ENCODE measurements at places on chromosomes 6 and 20.

GRCh38 chr20:12875510-12875909 lies 133.3 kb upstream of the SPTLC3 start:
- no peak for DNase-seq

DNA sequence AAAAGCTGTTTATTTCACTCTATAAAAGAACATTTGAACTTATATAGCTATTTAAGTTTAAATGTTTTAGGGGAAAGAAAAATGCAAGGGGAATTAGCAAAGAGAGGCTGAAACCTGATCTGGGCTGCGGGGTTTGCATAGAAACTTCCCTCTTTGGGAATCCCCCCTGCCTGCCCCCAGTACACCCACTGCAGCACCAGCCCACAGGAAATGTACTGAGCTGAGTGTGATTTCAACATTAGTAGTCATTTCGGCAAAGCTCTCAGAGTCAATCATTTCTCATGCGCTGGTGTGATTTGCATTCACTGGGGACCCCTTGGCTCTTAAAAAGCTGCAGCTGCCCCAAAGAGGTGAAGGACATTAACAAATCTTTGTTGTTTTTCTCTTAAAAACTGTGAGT lies 859.4 kb downstream of the MAFB start:
- no peak for DNase-seq

DNA sequence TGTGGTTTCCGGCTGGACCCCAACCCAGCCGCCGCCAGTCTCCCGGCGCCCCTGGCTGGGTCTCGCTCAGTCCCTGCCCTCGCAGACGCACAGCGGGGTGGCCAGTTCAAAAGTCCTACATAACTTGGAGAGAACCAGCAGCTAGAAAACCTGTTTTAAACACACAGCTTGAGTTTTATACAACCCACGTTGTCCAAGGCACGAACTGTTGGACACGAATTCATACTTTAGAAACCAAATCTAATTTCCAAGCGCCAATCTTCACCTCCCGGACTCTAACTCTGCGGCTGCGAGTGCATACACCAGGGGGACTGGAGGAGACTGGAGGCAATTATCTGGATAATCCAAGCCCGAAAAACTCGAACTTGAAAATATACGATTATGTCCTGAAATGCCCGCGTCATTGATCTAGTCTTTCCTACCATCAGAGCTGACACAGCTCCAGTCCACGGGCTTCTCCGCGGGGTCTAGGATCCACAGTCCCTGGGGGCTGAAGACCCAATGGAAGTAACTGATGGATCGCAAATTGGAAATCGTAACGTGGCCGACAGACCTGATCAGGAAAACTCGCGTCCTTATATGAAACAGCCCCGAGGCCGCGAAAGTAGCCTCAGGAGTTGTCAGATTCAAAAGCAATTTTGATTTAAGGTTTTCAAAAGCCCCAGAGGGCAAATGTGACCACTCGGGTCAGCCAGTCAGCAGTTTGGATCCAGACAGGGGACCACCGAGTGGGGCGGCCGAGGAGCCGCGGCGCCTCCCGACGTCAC lies 843 bp upstream of the HEY2 start:
- no peak for DNase-seq

GRCh38 chr6:47478233-47479139 lies 897 bp downstream of the CD2AP start:
- peak; percentile 34 for DNase-seq

DNA sequence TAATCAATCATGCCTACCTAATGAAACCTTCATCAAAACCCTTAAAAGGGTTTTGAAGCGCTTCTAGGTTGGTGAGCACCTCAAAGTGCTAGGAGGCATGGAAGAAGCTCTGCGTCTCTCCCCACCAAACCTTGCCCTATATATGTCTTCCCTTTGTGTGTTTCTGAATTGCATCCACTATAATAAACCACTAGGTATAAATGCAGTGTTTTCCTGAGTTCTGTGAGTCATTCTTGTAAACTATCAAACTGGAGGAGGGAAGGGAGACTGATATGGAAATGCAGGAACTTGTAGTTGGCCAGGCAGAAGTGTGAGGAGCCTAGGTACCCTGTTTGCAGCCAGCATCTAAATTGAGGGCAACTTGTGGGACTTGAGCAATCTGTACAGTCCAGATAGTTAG lies 698.8 kb downstream of the DOK5 start:
- no peak for DNase-seq

DNA sequence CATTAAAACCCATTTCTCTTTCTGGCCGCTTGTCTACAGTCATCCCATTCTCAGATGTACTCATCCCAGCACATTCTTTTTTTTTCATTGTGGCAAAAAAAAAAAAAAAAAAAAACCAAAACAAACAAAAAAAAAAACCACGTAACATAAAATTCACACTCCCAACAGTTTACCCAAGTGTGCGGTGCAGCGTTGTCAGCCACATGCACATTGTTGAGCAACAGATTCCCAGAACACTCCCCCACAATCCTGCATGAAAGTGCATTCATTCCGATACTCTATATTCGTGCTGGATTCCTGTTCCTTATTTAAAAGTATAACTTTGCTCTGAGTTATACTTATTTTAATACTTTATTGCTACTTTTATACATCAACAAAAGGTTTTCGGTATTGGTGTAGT lies 96.0 kb downstream of the SASH1 start:
- no peak for DNase-seq

DNA sequence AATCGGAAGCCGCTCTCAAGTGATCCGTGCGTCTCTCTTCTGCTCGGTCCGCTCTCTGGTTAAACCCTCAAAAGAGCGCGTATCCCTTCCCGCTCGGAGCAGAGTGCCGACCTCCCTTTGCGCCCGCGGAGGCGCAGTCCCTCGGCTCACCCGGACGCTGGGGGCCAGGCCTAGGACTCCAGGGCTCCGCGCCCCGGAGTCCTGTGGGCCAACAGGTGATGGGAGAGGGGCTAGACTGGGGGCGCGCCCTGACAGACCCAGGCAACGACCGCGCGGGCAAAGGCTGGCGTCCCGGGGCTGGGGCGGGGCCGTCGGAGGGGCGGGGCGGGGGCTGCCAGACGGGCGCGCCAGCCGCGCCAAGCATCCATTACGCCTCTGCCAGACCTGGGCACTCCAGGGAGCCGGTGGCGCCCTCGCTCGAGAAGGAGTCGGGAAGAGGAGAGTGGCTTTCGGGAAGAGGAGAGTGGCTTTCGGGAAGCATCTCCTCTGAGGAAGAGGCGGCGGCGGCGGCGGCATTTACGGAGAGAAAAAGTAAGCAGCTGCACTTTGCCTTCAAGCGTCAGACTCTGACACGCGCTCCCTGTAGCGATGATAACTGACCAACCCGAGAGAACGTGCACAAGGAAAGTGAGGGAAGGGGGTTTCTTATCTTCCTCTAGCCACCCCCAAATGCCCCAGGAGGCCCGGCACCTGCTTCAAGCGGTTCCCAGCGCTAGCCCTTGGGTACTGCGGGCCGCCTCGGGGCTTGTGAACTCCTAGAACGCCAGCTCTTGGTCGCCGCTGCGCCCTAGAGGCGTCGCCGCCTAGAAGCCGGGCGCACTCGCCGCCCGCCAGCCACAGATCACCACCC lies 2.6 kb downstream of the EPHA7 start:
- peak; percentile 2 for DNase-seq

DNA sequence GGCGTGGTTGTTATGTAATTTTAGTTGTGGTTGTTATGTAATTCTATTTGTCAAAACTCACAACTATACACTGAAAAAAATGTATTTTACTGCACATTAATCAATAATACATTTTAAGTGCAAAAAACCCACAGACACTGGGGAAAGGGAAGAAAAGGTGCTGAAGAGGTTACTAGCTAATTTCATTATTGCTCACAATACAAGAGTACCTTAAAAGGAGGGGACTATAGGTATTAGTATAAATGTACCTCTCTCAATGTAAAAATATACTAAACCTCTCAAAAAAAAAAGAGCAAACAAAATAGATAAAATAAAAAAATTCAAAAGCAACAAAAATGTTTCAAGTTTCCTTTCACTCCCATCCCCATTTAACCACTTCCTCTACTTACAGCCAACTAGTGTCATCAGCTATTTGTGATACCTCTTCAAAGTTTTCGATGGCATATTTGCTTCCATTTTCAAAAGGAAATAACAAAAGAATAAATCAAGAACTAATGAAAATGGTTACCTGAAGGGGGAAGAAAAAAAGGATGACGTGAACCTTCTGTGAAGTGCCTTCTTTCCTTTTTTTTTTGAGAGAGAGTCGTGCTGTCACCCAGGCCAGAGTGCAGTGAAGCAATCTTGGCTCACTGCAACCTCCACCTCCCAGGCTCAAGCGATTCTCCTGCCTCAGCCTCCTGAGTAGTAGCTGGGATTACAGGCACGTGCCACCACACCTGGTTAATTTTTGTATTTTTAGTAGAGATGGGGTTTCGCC lies 30.2 kb downstream of the RANBP9 start:
- no peak for DNase-seq

DNA sequence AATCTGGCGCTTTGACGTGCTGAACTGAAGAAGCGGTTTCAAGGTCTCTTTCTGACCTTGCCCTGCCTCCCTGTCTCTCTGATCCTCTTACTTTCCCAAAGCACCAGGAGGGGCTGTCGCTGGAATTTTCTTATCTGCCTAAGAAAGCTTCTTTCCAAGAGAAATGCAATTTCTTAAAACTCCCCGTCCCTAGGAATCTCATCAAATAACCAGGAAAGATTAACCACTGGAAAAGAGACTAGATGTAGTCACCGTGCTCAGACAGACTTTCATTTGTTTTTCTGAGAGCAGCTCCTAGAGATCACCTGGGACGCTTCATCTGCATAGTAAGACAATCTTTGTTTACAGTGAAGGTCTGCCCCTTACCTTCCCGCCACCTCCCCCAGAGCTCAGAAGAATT lies 38.6 kb downstream of the PDYN start:
- no peak for DNase-seq

DNA sequence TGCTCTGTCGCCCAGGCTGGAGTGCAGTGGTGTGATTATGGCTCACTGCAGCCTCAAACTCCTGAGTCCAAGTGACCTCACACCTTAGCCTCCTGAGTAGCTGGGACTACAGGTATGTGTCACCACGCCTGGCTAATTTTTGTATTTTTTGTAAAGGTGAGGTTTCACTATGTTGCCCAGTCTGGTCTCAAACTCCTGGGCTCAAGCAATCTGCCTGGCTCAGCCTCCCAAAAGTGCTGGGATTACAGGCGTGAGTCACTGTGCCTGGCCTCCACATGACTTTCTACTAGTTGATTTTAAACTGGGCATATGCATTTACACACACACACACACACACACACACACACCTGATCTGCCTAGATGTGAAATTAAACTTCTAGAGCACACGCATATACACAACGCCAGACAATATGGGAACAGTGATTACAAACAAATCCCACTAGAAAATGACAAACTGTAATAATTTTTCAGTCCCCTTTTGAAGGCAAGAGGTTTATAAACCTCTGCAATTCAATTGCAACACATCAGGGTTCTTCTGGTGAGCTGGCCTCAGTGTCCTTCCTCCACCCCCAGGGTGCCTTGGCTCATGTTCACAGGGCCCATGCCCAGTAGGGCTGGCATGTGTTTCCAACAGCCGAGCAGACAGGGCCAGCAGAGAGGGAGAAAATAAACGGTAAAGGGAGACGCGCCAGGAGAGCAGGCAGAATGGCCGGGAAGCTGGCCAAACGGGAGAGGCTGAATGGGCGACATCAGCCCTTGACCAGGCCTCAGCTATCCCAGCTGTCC lies 31.2 kb downstream of the PARD6B start:
- peak; percentile 13 for DNase-seq

DNA sequence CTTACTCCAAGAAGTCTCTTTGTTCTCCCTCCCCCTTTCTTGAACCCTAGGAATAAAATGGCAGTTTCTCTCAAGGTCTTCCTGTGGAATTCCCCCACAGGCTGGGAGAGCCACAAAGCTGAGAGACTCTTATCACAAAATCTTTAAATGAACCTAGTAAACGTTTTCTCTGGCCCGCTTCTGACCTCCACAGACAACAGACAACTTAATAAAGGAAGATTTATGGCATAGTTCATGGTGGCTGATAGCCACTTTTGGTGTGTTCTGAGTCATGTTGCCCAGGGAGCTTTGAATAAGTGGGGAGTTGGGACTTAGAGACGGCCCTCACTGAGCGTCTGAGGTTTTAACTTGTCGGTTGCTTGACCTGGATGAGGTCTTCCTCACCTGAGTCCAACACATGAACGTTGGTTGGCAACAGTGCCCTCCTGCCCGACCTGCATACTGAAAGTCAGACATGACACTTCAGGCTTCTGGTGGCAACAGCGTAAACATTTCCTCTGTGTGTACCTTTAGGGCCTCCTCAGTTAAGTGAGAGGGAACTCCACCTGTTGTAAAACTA lies 124.1 kb downstream of the FOXO3 start:
- no peak for DNase-seq

GRCh38 chr6:18324706-18325042 lies 60.3 kb upstream of the DEK start:
- no peak for DNase-seq

GRCh38 chr20:3172933-3173609 lies at the start of gene LZTS3:
Gene LZTS3, minus strand, starts transcription at chr20:3173549. Its CDS starts 6,386 bp downstream, at chr20:3167163.
- DNase-seq = peak; percentile 81

GRCh38 chr20:62691487-62691886 lies 17.1 kb upstream of the NTSR1 start:
- no peak for DNase-seq

DNA sequence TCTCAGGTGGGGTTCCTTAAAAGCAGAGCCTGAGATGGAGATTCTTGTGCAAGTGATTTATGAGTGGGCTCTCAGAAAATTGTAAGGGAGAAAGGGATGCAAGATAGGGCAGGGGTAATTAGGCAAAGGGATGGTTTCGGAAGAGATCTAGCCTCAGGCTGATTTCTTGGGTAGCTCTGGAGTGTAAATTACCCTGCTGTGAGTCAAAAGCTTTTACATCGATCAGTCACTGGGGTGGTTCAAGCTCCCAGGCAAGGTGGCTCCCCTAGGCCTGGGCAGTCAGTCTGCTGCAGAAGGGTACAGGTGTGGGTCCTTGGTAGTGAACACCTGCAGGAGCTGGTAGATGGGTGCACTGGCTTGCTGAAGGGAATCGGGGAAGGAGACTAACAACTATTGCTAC lies 11.1 kb upstream of the PM20D2 start:
- no peak for DNase-seq

DNA sequence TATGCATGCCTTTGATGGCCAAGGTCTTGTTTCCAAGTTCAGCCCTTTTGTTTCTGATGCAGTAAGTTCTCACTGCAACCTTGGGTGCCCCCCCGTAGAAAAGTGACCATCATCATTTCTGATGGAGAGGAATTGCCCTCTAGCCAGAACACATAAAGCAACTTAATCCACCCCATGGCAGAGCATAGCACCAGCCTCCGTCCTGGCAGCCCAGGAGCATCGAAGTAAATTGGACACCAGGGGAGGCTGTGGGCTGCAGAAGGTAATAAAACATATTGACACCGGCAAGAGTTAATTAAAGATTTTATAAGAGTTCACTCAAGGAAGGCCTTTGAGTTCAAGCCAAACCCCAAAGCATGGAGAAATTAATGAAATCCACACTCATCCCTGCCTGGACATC lies 39.2 kb upstream of the CST7 start:
- no peak for DNase-seq

DNA sequence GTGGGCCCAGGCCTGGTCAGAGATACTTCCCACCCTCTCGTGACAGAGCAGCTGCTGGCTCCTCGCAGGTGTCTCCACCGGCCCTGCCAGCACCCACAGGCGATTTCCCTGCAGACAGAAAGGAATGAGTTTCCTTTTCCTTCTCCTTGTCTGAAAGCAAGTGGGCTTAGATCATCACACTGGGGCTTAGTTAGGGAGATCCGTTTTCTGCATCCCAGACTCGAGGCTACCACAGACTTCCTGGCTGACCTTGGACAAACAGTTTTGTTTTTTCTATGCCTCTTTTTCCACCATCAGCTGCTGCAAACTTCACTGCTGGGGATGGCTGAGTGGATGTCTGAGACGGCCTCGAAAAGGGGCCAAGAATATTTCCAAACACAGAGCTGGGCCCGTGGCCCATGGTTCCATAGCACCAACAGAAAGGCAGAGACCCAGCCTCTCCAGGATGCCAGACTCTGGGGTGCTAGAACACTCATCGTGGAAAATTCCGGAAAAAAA lies 86.5 kb downstream of the BANF2 start:
- peak; percentile 60 for DNase-seq

Measured in hepatic stellate cell (primary cell).